ENCODE measurements at places on chromosomes 16 and 17.

DNA sequence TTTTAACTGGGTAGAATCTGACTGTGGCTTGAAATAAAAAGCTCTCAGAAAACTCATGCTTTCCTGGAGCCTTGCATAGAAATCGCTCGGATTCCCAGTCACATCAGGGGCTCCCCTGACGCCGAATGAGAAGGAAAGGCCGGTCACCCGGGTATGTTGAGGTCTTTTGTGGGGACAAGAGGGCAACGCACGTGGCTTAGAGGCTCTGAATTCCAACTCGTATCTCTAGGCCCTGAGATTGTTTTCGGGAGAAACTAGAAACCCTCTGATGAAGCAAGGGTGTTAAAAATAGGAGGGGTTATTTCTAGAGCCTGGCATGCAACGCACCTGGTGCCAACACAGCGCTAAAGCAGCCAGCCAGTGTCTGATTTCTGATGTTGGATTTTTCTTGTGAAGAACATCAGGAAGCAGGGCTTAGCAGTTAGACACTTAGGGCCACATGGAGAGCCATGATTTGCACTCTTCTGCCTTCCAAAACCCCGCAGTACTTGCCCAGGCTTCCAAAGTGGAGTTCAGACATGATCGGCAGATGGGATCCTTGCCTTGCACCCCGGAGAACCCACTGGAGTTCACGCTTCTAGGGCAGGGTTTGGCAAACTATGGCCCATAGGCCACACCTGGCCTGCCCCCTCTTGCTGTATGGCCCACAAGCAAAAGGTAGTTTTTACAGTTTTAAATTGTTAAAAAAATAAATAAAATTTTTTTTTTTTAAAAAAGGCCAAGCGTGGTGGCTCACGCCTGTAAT is 12.6 kb downstream of the CACNG1 start:
- ATAC-seq, result no peak

DNA sequence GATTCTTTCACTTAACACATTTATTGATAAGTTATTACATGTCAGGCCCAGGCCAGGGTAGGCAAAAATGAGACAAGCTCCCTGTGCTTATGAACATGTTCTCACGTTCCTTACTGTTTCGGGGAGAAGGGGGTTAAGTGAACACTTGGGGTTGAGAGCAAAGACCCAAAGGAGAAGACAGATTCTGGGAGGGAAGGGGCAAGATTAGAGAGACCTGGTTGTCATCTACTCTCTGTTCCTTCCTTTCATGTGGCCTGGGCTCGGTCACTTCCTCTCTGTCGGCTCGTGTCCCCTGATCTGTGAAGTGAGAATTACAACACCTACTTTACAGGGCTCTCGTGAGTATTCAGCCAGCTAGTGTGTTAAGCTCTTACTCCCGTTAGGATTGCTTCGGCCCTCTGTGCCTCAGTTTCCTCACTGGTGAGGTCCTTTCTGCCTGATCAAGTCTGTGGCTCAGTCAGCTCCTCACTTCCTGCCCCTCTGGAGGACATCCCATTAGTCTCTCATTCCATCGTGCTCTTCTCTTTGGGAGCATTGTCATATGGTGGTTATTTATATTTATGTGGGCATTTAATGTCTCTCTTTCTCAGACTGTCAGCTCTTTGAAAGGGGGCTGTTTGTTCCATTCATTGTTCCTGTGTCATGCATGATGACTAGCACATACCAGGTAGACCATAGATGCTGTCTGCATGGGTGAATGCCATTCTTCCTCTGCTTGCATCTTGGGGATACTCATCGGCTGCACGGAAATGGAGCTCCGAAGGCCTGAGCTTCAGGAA is 38.9 kb downstream of the PLCG2 start:
- ATAC-seq, result peak; percentile 76

DNA sequence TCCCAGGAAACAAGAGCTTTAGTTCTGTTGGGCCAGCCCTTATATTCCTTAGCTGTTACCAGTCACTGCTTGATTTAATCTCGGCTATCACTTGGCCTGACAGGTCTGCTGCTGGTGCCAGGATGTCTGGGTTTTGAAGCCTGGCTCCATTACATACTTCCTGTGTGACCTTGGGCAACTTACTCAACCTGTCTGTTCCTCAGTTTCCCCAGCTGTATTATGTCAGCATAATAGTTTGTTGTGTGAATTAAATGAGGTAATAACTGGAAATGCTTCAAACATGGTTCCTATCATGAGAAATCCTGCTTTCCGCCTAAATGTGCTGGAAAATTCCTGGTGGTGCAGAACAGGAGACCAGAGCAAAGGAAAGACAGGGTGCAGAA is 50.6 kb upstream of the STH start:
- no peak for ATAC-seq

DNA sequence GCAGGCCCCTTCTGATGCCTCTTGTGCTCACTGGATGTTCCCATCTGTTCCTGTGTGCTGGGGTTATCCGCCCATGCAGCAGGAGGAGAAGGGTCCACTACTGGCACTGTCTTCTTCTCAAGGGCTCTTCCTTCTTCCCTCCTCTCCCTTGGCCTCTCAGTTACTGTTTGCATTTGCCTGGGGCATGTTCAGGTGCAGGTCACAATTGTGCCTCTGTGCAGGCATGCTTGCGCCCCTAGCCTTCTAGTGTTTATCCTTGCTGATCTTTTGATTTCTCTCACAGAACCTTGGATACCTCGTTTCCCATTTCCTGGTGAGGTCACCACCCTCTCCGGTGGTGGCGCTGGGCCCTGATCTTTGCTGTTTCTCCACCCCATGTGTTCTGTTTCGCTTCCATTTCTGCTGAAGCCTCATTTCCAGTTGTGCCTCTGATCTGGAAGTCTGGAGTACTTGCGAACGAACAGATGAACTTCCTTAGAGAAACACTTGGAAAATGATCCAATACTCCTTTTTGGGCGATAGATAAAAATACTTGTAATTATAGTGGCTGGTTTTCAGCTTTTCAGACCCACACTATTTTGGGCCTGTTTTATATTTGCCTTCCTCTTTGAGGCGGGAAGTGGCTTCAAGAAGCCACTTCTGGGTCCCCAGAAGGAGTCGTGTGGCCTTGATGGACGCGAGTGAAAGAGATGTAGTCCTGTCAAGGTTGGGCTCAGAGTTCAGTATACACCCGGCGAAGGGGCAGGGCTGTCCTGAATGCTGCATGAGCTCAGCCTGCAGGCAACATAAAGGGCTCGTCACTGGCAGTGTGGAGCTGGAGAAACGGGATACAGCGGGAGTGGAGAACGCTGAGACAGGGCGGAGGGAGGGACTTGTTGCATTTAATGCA is 312.9 kb downstream of the SNX29 start:
- ATAC-seq, result no peak

- no peak for ATAC-seq
Observed at GRCh38 chr16:84826558-84826941, 6.8 kb downstream of the CRISPLD2 start.

DNA sequence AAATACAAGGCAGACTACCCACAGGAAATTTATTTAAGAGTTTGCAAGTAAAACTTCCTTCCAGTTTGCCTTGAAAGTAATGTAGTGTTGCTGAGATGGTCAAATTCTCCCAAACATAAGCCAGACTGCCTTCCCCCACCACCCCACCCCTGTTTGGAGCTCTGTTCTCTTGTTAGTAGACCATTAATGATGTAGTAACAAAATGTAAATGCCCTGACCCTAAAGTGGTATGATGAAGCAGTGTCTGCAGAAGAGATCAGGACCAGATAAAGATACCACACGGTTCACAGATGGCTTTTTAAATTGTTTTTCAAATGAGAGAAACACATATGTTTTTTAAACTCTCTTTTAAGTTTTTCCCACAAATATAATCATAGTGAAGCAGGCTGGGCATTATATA is 136.4 kb upstream of the TMEM97 start:
- no peak for ATAC-seq

DNA sequence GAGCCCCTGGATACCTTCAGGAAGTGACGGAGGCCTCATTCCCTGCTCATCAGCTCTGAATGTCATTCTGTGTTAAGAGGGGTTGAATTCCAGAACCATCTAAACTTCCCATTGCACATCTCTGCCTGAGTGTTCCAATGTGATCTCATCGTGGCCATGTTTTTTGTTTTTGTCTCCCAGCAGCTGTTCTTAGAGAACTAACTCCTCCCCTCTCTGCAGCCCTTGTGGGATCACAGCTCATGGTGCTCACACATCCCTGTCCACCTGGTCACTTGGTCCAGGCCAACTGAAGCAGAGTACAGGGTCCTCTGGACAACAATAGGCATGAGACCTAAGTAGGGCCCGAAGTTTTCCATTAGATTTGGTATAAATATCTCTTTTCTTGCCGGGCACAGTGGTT is 6.0 kb upstream of the SYT17 start:
- no peak for ATAC-seq

DNA sequence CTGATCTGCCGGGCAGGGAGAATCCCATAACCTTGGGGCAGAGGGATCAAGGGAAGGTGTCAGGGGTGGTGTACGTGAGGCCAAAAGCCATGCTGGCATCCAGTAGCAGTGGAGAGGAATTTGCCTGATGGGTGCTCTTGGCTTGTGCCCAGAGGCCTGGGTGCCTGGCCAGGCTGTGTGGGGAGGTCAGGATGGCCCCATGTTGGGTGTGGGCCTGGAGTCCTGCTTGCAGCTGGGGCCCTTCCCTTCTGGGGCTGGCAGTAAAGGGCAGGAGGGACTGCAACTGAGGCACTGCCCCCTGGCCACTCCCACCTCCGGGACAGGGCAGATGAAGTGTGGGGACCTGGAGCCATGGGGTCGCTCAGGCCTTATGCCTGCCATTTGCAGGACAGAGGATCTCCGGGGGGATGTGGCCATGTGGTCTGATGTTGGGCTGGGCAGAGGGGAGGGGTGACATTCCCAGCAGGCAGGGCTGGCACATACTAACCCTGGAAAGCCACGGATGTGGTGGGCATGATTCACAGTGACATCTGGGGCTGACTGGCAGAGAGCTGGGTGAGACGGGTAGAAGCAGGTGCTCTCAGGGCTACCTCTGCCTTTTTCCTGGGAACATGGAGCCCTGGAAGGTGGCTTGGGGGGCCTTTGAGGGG is 3.5 kb downstream of the FMNL1 start:
- no peak for ATAC-seq

DNA sequence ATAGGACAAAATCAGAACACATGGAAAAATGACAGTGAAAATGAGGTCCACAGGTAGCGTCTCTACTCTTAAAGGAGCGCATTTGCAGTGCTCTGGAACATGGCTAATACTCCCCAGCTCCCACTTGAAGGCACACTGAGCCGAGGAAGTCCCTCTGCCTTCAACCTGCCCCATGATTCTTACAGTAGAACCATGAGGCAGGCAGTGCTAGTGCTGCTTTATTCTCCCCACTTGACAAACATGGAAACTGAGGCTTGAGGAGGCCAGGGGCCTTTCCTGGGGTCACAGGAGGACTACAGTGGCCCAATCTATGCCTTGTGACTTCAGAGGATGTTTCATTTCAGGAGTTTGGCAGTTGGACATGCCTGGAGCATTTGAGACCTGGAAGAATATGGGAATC is 244.1 kb upstream of the MAF start:
- no peak for ATAC-seq

DNA sequence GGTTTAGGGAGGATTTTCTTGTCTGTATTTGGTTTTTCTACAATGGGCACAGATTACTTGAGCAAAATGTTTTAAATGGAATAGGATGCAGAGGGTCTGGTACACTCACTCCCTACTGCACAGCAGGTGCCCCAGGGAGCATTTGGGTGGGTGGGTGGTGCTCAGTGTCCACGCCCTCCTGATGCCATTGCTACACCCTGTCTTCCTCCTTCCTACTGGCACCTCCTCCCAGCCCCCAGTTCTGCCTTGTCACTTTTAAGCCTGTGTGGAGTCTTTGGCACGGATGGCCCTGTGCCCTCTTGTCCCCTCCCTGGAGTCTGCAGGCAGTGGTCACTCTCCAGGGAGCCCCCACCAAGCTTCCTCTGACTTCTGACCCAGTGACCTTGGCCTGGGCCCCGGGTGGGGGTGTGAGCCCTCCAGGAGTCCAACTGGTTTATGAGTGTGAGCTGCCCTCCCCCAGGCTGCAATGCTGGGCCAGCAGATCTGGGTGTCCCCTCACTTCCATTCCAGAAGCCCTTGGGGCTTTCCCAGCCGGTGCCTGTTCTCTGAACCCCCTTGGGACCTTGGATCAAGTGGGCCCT is 15.5 kb downstream of the LLGL2 start:
- no peak for ATAC-seq

GRCh38 chr17:61837175-61838051 is 25.9 kb downstream of the BRIP1 start:
- ATAC-seq, result no peak

GRCh38 chr17:80873307-80873951 is 118.2 kb upstream of the CHMP6 start:
- no peak for ATAC-seq

DNA sequence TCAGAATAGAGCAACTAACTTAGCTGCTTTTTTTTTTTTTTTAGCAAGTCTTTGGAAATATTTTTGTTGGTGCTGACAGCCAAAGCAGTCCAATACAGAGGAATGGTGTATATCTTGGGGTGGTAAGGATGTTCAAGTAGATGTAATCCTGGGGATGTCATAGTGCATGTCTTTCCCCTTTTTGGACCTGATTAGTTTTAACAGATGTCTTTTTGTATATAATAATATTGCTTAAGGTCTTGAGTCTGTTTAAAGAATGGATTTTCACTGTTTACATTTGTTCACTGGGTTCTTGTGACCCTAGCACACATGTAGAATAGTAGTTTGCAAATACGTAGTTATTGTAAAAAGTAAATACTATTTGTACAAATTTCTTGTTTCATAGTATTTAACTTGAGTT is 7.9 kb downstream of the TAF15 start:
- ATAC-seq, result no peak

GRCh38 chr17:51298508-51299371 is 38.4 kb downstream of the UTP18 start:
- no peak for ATAC-seq

GRCh38 chr17:17420561-17421269 is 56.1 kb upstream of the MED9 start:
- ATAC-seq, result no peak

GRCh38 chr16:87458424-87458915 is 34.4 kb downstream of the ZCCHC14 start:
- no peak for ATAC-seq

DNA sequence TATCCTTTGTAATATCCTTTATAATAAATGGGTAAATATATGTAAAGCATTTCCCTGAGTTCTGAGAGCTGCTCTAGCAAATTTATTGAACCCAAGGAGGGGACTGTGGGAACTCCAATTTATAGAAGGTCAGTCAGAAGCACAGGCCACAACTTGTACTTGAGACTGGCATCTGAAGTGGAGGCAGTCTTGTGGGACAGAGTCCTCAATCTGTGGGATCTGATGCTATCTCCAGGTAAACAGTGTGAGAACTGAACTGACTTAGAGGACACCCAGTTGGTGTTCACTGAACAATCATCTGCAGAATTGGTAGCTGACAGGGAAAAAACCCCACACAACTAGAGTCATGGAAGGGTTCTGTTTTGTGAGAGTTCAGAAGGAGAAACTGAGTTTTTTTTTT is 34.0 kb downstream of the AKAP10 start:
- no peak for ATAC-seq

DNA sequence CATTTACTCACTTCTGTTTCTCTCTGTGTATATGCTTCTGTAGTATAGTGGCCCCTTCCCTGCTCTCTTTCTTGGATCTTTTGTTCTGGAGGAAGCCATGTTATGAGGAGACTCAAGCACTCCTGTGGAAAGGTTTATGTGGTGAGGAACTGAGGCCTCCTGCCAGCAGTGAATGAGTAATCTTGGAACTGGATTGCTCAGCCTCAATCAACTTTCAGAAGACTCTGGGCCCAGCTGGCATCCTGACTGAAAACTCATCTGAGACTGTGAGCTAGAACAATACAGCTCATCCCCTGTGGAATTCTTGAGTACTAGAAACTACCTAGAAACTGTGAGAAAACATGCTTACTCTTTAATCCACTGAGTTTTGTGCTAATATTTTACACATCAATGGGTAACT is 133.1 kb upstream of the ZKSCAN2 start:
- ATAC-seq, result no peak

Data from stimulated activated memory B cell treated with anti-CD40 and anti-IgM and Interleukin-4, amounts not matched to agents 10 μg/mL and 1 μg/mL and 100 μg/mL, for 72 hours (primary cell).